ENCODE measurements at places on chromosomes 13 and 19.

- peak; percentile 38 for DNase-seq
Observed at GRCh38 chr19:11091703-11092153, 2.5 kb downstream of the LDLR start.

GRCh38 chr13:75749407-75749806 is 113.3 kb downstream of the LMO7 start:
- DNase-seq: no peak

- peak; percentile 84 for DNase-seq
Observed at GRCh38 chr19:1266916-1267476, 2.1 kb upstream of the CIRBP start.

DNA sequence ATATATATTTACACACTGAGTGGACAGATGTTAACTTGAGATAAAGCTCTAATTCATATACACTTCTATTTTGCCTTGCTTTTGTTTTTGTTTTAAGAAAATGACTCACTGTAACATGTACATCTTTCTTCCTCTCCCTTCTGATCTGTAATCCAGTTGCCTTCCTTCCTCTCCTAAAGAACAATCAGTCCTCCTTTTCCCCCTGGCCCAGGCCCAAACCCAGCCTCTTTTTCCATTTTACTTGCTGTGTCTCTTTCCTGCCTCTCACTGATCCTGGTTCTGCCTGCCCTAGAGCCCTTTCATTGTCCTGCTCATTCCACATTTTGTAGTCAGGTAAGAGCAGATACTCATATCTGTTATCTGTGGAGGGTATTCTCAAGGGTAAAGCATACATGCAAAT is 50.8 kb downstream of the ZAR1L start:
- no peak for DNase-seq

DNA sequence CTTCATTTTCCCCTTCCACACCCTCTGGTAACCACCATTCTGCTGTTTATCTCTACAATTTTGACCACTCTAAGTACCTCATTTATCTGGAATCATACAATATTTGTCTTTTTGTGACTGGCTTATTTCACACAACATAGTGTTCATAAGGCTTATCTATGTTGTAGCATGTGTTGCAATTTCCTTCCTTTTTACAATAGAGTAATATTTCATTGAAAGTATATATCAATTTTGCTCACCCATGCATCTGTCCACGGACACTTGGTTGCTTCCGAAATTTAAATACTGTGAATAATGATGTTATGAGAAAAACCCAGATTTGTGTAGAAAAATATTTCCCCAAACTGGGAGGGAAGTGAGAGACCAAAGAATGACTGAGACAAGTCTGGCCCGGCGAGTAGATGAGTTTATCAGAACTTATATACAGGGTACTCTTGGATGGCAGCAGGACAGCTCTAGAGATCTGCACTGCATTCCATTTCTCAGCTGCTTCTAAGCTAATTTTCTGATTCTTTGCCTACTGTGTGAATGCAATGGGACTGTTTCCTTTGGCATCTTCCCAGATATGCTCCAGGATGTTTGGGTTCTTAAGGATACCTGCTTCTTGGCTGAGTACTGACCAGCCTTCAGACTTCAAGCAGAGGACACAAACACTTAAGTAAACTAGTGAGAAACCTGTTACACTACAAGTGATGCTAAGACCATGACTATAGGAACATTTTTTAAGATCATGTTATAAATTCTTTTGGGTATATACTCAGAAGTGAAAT is 834.0 kb upstream of the PCDH9 start:
- DNase-seq: no peak

DNA sequence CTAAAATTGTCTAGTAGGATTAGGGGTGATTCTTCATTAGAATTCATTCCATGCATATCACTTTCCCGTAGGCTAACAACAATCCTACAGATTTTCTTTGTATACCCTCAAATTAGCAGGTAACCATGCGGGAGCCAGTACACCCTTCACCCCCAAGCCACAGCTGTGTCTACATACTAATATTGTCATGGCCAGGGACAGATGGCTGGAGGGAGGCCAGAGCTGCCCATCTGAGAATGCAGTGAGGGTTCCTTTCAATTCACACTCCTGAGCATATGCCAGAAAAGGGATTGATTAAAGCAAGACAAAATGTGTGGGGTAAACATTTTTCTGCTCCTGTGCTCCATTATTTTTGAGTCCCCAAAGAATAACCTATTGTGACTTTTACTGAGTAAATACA is 68.9 kb downstream of the FREM2 start:
- no peak for DNase-seq

DNA sequence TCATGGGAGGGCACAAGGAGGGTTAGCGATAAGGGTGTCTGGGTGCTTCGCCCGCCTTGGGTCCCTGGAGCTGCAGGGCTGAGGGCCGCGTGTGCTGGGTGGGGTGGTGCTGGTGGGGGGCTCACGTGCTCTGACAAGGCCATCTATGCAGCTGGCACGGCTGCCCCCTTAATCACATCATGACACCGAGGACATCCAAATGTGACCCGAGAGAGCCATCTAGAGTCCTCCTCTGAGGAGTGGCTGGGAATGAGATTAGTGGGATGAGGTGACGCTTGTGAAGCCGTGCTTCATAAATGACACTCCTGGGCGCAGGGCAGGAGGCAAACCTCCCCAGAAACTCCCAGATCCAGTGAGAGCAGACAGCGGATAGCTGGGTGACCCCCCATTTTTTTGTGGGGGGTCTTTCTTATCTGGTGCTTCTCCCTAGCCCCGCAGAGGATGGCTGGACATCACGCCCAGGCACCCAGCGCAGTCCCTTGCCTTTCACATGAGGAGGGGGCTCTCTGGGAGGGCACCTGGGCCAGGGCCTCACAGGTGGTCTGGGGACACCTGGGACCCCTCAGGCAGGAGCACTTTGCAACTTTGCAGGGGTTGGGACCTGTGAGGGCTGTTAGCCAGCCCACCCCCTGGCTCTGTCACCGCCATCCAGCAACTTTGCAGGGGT is 6.6 kb downstream of the FZR1 start:
- no peak for DNase-seq

DNA sequence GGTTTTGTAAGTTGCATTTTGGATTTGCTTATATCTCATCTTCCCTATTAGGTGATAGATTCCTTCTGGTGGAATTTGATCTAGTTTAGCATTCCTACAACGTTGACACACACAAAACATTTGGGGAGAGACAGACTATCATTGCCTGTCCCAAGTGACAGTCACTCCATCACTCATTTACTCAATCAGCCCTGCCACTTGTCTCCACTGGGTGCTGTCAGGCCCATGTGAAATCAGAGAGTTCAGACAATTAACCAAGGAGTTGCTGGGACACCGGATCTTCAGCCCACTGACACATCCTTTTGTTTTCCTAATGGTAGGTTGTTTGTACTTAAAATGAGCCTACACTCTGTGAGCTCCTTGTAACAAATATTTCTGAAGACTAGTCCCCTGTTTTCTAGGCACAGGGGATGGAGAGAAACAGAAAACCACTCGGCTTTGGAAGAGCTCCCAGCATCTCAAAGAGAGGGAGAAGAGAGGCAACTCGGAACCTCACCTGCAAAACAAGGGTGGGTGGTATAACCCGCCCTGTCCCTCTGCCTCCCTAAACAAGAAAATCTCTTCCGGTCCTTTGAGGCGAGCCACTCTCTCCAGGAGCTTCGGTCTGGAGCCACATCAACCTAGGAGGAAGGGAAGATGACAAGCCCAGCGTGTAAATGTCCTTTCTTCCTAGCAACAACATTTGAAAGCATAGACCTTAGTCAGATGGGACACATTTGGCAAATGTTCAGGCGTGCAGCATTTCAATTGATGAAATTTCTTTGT is 440.9 kb upstream of the KLF12 start:
- DNase-seq: no peak

GRCh38 chr13:100674572-100674871 is at the start of gene TMTC4:
Gene TMTC4, minus strand, starts transcription at chr13:100674795. Its CDS starts 4,433 bp downstream, at chr13:100670362.
- DNase-seq: no peak

GRCh38 chr13:102299366-102299765 is 102.5 kb downstream of the FGF14 start:
- DNase-seq: no peak

- DNase-seq: no peak
Observed at GRCh38 chr19:15288146-15288963, 44.0 kb downstream of the BRD4 start.

GRCh38 chr13:23969647-23970046 is 72.3 kb upstream of the C1QTNF9B start:
- DNase-seq: no peak

GRCh38 chr19:5156231-5156986 is 184.2 kb downstream of the PTPRS start:
- no peak for DNase-seq

DNA sequence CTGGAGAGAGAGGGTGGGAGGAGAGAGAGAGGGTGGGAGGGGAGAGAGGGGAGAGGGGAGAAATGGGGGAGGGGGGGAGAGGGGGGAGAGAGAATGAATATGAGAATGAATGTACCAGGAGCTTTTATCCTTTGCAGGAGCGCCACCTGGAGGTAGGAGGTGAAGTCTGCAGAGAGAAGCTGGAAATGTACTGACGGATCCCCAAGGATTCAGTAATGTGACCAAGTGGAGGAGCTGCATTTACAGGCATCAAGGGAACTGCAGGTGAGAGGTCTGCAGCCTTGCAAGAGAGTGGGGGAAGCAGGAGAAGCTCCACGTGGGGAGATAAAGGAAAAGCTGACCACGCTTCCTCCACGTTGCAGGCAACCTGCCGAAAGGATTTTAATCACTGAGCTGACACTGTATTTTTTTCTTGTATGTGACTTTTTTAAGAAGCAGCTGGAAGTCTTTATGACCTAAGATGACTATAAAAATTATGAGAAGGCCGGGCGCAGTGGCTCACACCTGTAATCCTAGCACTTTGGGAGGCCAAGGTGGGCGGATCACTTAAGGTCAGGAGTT is 33.7 kb downstream of the VSTM1 start:
- peak; percentile 66 for DNase-seq

- no peak for DNase-seq
Observed at GRCh38 chr13:44045180-44045562, 165.5 kb downstream of the LACC1 start.

GRCh38 chr13:98677398-98677797 is 75.1 kb downstream of the SLC15A1 start:
- DNase-seq: no peak

- DNase-seq: no peak
Observed at GRCh38 chr19:5206751-5207075, 133.9 kb downstream of the PTPRS start.

GRCh38 chr13:44048326-44048725 is 168.6 kb downstream of the LACC1 start:
- DNase-seq: no peak

DNA sequence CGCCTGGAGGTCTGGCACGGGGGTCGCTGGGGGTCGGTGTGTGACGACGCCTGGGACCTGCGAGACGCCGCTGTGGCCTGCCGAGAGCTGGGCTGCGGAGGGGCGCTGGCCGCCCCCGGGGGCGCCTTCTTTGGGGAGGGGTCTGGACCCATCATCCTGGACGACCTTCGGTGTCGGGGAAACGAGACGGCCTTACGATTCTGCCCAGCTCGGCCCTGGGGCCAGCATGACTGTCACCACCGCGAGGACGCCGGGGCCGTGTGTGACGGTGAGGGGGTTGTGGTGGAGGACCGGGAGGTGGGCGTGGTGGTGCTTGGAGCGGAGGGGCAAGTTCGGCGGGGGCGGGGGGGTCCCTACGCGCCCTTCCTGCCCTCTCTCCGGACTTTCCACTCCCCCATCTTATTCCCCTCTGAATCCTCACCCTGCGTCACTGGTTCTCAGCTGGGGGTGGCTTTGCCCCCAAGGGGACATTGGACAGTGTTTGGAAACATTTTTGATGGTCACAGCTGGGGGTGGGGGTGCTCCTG is 5.5 kb downstream of the SSC5D start:
- no peak for DNase-seq

GRCh38 chr19:5229778-5230335 is 110.8 kb downstream of the PTPRS start:
- DNase-seq: no peak

GRCh38 chr13:112818698-112819045 is 128.8 kb downstream of the ATP11A start:
- no peak for DNase-seq

DNA sequence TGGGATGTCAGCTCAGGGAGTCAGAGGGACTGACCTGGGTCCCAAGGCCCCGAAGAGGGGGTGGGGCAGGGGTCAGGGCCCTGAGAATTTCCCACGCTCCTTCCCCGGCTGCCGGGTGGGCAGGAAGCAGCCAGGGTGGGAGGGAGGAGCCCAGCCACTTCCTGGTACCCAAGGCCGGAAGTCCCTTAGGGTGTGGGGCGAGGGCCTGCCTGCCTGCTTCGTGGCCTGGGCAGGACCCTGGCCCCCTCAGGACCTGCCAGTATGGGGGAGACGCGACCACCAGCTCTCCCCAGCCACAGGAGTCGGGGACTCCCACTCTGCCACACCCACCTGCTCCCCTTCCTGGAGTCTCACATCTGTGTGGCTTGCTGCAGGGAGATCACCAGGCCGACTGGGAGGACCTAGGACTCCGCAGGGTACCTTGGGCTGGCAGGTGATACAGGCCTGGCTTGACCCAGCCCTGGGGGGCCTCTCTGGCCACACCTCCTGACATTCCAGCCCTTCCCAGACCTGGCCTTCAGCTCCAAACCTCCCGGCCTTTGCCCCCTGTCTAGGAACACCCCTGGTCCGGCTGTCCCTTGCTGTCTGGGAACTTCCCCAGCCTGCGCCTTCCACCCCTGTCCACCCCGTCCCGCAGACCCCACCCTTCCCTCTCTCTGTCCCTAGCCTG is 9.8 kb upstream of the CIRBP start:
- DNase-seq: peak; percentile 81

DNA sequence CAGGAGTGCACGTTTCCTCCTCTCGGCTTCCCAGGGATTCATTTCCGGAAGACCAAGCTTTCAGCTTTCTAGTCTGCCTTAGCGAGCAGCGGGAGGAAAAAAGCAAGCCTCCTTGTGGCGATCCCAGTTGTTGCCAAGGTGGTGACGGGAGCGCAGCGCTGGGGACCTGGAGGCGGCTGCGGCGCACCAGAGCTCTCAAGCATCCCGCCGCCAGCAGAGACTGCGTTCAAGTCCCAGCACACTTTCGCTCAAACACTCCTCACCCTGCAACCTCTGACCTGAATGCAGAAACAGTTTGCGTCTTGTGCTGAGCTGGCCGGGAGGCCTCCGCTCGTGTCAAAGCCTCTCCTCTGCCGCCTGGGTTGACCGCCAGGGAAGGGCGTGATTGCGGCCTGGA is 4.9 kb downstream of the GSX1 start:
- DNase-seq: no peak

- no peak for DNase-seq
Observed at GRCh38 chr13:113917096-113917495, 53.2 kb upstream of the GAS6 start.

GRCh38 chr19:4971424-4971793 is 2.5 kb downstream of the KDM4B start:
- DNase-seq: peak; percentile 42

GRCh38 chr19:754530-754929 is 3.6 kb downstream of the MISP start:
- DNase-seq: no peak

All from stimulated activated naive CD8-positive, alpha-beta T cell treated with anti-CD3 and anti-CD28 coated beads, Interleukin-15, Interleukin-2, amounts not matched to agents 100 U/mL and 50 U/mL, for 24 hours (primary cell).